ENCODE measurements at places on chromosomes 12 and 14.

- no peak for DNase-seq
Measured at GRCh38 chr12:8629486-8630033, 16.9 kb upstream of the AICDA start.

DNA sequence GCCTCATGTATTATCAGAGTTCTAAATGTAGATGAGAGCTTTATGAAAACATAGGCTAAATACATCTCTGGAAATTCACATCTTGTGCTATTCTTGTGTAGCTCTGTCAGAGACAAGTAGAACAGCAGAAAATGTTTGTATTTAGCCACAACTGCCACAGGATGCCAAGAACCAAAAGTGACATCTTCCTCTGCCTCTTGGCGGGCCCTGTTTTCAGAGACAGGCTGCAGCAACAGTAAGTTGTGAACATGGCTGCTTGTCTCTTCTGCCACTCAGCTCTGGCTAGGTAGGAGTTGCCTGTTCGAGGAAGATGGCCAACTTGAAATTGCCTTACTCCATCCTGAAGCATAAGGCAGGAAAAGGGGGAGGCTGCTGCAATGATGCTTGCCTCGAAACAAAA is 30.4 kb downstream of the SETD3 start:
- DNase-seq, result no peak

DNA sequence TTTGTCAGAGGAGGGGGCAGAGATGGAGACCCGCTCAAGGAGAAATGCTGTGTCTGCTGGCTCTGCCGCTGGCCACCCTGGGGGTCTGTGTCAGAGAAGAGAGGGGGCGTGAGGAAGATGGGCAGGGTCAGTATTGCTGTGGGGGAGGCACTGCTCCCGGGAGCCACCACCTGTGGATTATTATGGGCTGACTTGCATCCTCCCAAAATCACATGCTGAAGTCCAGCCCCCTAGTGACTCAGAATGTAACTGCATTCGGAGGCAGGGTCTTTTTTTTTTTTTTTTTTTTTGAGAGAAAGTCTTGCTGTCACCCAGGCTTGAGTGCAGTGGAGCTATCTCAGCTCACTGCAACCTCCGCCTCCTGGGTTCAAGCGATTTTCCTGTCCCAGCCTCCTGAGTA is 12.3 kb downstream of the ABCD4 start:
- DNase-seq, result no peak

GRCh38 chr12:25616286-25616685 is 63.2 kb upstream of the LMNTD1 start:
- DNase-seq, result no peak

- DNase-seq, result no peak
Measured at GRCh38 chr14:84533791-84534190, 996.2 kb upstream of the FLRT2 start.

- DNase-seq, result no peak
Measured at GRCh38 chr12:131263626-131264025, 309.9 kb downstream of the ADGRD1 start.

DNA sequence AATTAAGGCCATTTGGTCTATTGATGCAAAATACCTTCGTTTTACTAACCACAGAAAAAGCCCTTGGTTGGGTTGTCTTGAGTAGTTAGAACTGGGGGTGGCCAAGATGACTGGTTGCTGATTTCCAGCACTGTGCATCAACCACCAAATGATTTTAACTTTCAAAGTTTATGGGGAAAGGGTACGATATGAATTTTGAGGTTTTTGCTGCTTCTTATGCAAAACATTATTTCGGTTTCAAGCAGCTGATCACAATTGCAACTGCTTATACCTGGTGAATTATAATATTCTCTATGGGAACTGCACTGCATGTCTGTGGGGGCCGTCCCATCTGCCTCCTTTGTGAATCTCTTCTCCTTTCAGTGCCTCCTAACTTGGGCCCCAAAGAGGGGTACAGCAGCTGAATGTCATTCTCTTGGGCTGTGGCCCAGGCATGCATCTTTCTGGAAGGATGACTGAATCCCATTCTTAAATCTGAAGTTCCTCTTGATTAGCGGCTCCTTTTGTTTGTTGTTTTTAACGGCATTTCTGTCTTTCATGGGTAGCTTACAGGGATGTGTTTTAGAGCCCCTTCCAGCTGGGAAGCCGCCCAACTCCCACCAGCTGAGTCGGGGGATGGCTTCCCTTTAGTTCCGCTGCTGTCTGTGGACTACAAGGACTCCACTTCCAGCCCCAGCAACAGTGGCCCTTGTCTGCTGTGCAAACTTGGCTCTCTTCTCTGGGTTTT is 479.8 kb downstream of the ZFP36L1 start:
- DNase-seq, result no peak

DNA sequence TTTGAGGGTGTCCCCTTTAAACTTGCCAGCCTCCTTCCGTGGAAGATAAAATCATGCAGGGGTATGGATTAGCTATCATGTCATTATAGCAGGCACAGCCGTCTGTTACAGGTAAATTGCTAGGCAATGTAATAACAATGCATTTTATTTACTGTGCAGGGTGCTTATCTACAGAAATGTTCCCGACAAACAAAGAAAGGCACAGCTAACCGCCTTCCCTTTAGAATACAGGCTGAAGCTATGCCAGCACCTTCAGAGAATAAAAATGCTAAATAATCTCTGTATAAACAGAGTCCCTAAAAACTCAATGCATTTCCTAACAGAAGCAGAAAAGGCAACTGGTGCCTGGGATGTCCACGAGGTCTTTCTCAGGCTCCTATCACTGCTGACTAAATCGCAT is 239.2 kb downstream of the SPTSSA start:
- no peak for DNase-seq

GRCh38 chr14:58785701-58786100 is 147.9 kb downstream of the DACT1 start:
- DNase-seq, result no peak

GRCh38 chr14:30256627-30257026 is 302.3 kb upstream of the G2E3 start:
- DNase-seq, result no peak

DNA sequence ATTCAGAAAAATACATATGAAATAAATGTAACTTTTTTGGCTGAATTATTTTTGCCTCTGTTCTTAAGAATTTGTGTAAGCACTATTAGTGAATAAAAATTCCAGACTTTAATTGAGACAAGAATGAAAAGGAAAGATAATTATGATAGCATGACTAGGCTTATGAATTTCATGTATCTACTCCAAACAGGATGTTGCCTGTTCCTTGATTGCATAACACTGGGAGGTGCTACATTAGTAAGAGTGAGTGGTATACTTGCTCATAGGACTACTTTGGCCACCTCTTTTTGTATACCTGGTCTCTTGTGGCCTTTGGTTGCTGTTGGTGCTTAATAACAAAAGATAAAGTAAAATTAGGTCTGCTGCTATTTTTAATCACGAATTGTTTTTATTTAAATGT is 112.8 kb downstream of the NAV3 start:
- no peak for DNase-seq

GRCh38 chr14:92926180-92926845 is 3.4 kb downstream of the CHGA start:
- DNase-seq, result no peak

GRCh38 chr12:43318021-43318420 is 234.0 kb downstream of the ADAMTS20 start:
- no peak for DNase-seq

- no peak for DNase-seq
Measured at GRCh38 chr14:55911776-55912175, 206.4 kb upstream of the PELI2 start.

DNA sequence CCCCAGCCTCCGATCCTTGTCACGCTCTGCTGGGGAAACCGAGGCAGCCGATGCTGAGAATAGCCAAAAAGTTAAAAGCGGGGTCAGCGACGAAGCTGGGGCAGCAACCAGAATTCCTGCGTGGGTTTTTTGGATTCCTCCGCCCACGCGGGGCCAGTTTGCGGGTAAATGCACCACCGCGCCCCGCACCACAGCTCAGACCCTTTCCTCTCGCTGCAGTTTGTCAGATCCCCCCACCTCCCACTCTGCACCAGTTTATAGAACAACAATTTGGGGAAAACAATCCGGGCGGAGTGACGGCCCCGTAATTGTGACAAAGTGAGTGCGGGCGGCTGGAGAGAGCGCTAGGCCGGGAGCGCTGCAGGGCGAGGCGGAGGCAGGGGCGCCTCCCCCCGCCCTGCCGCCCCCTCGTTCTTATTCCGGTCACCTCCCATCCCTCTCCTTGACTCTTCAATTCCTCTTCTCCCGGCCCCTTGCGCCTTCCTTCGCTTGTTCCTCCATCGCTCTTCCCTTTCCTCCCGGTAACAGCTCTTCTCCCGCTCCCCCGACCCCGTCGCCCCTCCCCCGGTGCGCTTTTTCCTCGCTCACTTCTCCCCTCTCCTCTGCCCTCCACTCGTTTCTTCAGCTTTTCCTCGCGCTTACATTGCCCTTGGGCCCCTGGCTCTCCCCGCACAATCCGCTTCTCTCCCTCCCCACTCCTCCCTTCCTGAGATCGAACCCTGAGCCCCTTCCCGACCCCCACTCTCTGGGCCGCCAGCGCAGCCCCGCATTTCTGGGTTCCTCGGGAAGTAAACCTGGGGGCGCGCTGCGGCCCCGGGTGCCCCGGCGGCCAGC is 646 bp upstream of the DNAJC22 start:
- DNase-seq, result peak; percentile 27

DNA sequence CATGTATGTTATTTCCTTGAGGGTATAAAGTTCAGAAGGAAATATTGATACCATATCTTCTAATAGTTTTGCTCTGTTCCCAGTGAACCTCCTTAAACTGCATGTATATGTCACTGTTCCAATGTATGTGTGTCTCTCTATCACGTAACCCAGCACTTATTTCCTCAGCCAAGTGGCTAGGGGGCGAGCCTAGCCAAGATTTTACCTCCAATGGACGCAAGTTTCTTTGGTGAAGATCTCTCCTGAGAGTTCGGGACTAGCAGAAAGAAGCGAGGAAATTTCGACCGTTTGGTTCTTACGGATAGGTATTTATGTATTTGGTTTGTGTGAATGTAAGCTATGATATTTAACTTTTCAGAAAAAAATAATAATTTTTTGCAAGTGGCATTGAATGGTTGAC is 2.5 kb downstream of the SFSWAP start:
- DNase-seq, result no peak
